ENCODE measurements at places on chromosomes 11 and 22.
A peak's percentile ranks its signal among the peaks of the same experiment; 100 is the strongest.

GRCh38 chr22:45575607-45576272, 73.1 kb downstream of the FBLN1 start:
- no peaks in the 10 kb centered on the region for H3K4me1 ChIP-seq
- no peak for DNase-seq
- H3K4me3 ChIP-seq, result no peak overlapping the region
- H3K36me3 ChIP-seq, result peaks cover 7% of the 10 kb centered on the region
- no peaks in the 10 kb centered on the region for H3K27me3 ChIP-seq

- H3K27me3 ChIP-seq, result no peaks in the 10 kb centered on the region
- no peak for DNase-seq
- no peak overlapping the region for H3K4me3 ChIP-seq
Observed at GRCh38 chr11:46149826-46150225, 28.6 kb upstream of the PHF21A start.

DNA sequence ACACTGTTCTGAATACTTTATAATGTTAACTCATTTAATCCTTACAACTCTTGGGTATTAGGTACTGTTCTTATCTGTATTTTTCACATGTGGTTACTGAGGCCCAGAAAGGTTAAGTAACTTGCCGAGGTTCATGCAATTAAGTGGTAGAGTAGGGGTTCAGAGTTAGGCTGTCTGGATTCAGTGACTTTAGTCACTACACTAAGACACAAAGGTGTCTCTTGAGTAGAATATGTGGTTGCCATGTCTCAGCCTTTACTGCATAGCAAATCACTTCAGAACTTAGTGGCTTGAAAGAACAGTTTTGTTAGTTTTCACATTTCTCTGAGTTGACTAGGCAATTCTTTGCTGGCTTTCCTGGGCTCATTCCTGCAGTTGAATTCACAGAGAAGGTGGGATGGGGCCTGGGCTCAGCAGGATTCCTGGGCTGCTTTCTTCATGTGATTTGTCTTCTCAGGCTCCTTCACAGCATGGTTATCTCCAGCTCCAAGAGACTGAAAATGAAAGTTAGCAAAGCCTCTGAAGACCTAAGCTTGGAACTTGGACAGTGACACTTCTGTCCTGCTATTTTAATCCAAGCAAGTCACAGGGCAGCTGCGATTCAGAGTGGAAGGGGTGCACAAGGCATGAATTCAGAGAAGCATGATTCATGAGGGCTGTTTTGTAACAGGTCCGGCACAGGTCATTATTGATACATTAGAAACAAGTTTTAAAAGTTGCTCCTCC, 68.3 kb downstream of the SPECC1L start:
- no peak for DNase-seq
- peak overlapping the region; percentile 72 for H3K27ac ChIP-seq
- peaks cover 46% of the 10 kb centered on the region for H3K36me3 ChIP-seq
- no peaks in the 10 kb centered on the region for H3K27me3 ChIP-seq

- no peak for DNase-seq
- no peak overlapping the region for H3K27ac ChIP-seq
- H3K27me3 ChIP-seq, result no peaks in the 10 kb centered on the region
- peaks cover 5% of the 10 kb centered on the region for H3K36me3 ChIP-seq
- H3K4me1 ChIP-seq, result no peaks in the 10 kb centered on the region
Observed at GRCh38 chr11:59183771-59184170, 11.8 kb downstream of the DTX4 start.

GRCh38 chr11:65651589-65652510, 10.9 kb downstream of the RELA start:
- no peaks in the 10 kb centered on the region for H3K27me3 ChIP-seq
- no peak overlapping the region for H3K27ac ChIP-seq
- DNase-seq, result no peak
- peak overlapping the region; percentile 78 for H3K4me3 ChIP-seq
- H3K36me3 ChIP-seq, result peaks cover 36% of the 10 kb centered on the region

- no peak overlapping the region for H3K4me3 ChIP-seq
- H3K27ac ChIP-seq, result no peak overlapping the region
- no peaks in the 10 kb centered on the region for H3K27me3 ChIP-seq
- H3K36me3 ChIP-seq, result no peaks in the 10 kb centered on the region
Observed at GRCh38 chr11:119875841-119876600, 147.0 kb upstream of the NECTIN1 start.

GRCh38 chr11:67652965-67653845, 2.7 kb upstream of the ACY3 start:
- no peak overlapping the region for H3K4me3 ChIP-seq
- no peaks in the 10 kb centered on the region for H3K4me1 ChIP-seq
- H3K27ac ChIP-seq, result no peak overlapping the region
- peaks cover 6% of the 10 kb centered on the region for H3K36me3 ChIP-seq
- no peaks in the 10 kb centered on the region for H3K27me3 ChIP-seq

DNA sequence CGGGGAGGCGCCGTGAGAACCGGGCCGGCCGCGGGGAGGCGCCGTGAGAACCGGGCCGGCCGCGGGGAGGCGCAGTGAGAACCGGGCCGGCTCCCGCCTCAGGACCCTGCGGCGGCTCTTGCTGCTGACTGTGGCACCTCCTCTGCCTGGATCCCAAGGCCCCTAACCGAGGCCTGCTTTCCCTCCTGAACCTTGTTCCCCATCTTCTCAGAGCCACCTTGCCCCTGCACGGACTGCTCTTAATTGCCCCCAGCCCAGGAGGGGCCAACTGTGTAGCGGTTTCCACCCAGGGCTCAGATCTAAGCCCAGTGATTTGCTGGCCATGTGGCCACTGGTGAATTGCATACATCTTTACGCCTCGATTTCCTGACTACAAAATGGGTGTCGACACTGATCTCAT, 112.2 kb upstream of the B3GAT1 start:
- no peak overlapping the region for H3K27ac ChIP-seq
- H3K36me3 ChIP-seq, result no peaks in the 10 kb centered on the region
- H3K27me3 ChIP-seq, result no peaks in the 10 kb centered on the region
- H3K4me3 ChIP-seq, result no peak overlapping the region
- no peaks in the 10 kb centered on the region for H3K4me1 ChIP-seq
- DNase-seq, result no peak

DNA sequence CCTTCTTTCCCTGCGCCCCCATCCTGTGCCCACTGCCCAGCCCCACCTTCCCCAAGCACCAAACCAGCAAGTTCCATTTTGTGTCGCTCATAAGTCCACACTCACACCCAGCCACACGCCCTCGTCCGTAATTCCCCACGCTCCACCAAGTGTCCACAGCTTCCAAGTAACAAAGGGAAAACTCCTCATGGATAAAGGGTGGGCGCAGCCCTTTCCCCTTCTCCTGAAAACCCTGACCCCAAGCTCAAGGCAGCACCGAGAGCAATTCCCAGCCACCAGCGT, 458 bp downstream of the FXYD6 start:
- H3K36me3 ChIP-seq, result no peaks in the 10 kb centered on the region
- no peak for DNase-seq
- H3K4me3 ChIP-seq, result peak overlapping the region; percentile 80
- H3K4me1 ChIP-seq, result peaks cover 6% of the 10 kb centered on the region

DNA sequence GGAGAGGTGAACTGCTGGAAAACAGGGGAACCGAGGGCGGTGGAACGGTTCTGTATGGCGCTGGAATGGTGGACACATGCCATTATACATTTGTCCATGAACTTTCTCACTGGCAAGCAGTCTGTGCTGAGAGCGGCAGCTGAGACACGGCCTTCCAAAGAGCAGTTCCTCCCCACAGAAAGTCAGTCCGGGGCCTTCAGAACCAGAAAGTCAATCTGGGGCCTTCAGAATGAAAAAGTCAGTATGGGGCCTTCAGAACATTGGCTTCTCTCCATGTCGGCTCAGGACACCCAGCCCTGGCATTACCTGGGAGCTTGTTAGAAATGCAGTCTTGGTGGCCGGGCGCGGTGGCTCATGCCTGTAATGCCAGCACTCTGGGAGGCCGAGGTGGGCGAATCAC, 8.8 kb downstream of the TXN2 start:
- H3K27me3 ChIP-seq, result no peaks in the 10 kb centered on the region
- no peak for DNase-seq
- no peaks in the 10 kb centered on the region for H3K4me1 ChIP-seq
- H3K4me3 ChIP-seq, result no peak overlapping the region
- H3K36me3 ChIP-seq, result peaks cover 15% of the 10 kb centered on the region

Data from H9 (cell line).